ENCODE measurements at places on chromosomes 2 and 18. TPM values are rescaled to one million over a fixed set of nuclear protein-coding genes. Genes with fewer than 3 reads are reported as not detected.

Gene MPP4
- 9.8 TPM for total RNA-seq

Gene TGFA
- total RNA-seq = 0.56 TPM

Gene FLACC1
- 0.38 TPM for total RNA-seq

Gene PROM2
- total RNA-seq = under 0.01 TPM

Gene ADD2
- 0.28 TPM for total RNA-seq

Gene ANKAR
- 5.4 TPM for total RNA-seq

Gene MAL
- total RNA-seq = 0.96 TPM

Gene ABCB6
- 57.9 TPM for total RNA-seq

Gene FNDC4
- 24.5 TPM for total RNA-seq

Gene TANC1
- 24.8 TPM for total RNA-seq

Gene CNDP1
- not detected for total RNA-seq

Gene MRPL53
- total RNA-seq = 37.5 TPM

Gene IGFBP2
- total RNA-seq = 219 TPM

Gene LCLAT1
- total RNA-seq = 13.8 TPM

Gene ANO7
- 0.85 TPM for total RNA-seq

Gene CLEC4F
- total RNA-seq = not detected

Gene PER2
- 1.3 TPM for total RNA-seq

Gene CDK15
- total RNA-seq = 0.56 TPM

Gene PDE1A
- total RNA-seq = 96.4 TPM

Gene ZNF396
- total RNA-seq = 2.0 TPM

Gene FBLN7
- 7.6 TPM for total RNA-seq

Gene MPV17
- total RNA-seq = 77.5 TPM

Gene HDAC4
- total RNA-seq = 5.9 TPM

Gene CFAP65
- not detected for total RNA-seq

Gene RGPD3
- 0.85 TPM for total RNA-seq

Gene HAT1
- total RNA-seq = 83.8 TPM

Gene ICA1L
- 2.8 TPM for total RNA-seq

Gene SSB
- total RNA-seq = 172 TPM

Gene CAPN14
- 0.28 TPM for total RNA-seq

Gene C2orf66
- total RNA-seq = under 0.01 TPM

Gene WDSUB1
- total RNA-seq = 4.4 TPM
